ENCODE measurements at places on chromosomes 1 and 21. TPM values are rescaled to one million over a fixed set of nuclear protein-coding genes. Genes with fewer than 3 reads are reported as not detected.

The PRDM16 gene
- 0.66 TPM for total RNA-seq

- H3K4me3 ChIP-seq: no peak overlapping the region
- H3K36me3 ChIP-seq: peaks cover 3% of the 10 kb centered on the region
- no peak overlapping the region for H3K27ac ChIP-seq
- H3K4me1 ChIP-seq: no peaks in the 10 kb centered on the region
Measured at GRCh38 chr1:204431310-204432184, 19.9 kb upstream of the PPP1R15B start.

DNA sequence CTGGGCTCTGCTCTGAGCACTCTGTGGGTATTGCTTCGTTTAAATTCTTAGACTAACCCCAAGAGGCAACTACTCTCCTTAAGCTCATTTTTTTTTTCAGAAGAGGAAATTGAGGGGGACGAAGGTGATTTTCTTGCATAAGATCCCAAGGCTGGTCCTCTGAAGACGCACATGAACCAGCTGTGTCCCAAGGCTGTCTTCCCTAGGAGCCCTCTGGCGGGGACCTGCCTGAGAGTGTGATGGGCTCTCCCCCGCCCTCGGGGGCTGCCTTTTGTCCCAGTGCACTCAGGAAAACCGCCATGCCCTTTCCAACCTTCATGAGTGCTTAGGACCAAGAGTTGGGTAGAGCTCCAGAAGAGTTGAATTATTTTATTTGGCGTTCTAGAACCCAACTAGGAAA is 21.7 kb downstream of the UMODL1 start:
- no peak overlapping the region for H3K4me3 ChIP-seq
- peaks cover 7% of the 10 kb centered on the region for H3K4me1 ChIP-seq
- H3K27ac ChIP-seq: no peak overlapping the region
- H3K27me3 ChIP-seq: no peaks in the 10 kb centered on the region
- H3K36me3 ChIP-seq: no peaks in the 10 kb centered on the region

The EPHA8 gene
- total RNA-seq: 5.0 TPM

DNA sequence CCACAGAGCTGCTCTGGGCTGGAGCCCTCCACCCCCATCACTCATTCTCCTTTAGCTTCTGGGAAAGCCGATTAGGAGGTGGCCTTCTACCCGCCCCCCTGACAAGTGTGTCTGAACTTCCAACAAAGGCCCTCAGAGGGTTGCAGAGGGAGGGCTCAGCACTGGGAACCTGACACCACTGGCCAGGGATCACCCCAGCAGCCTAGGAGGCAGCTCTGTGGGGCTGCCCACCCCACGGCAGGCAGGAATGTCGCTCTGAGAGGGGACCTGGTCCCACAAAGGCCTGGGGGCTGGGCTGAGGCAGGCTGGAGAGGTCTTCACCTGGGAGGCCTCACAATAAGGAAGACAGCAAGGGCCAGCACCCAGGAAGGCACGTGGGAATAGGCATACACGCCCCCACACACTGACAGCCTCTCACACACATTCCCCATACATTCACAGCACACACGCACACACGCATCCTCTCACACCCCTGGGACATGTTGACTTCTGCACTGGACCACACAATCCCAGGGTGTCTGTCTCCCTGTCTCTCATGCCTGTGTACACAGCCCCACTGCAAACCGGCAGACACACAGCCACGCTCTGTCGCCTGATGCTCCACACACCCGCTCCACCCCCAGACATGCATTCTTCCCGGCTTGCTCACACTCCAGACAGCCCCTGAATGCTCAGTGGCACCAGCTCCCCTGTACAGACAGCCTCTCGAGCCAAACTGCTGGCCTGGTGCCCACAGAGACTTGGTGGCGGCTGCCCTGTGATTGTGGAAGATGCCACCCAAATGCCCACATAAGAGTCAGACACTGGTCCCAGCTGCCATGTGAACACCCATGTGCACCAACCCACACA is 30.7 kb downstream of the DMBX1 start:
- H3K27me3 ChIP-seq: peaks cover 85% of the 10 kb centered on the region
- H3K4me3 ChIP-seq: no peak overlapping the region
- peaks cover 52% of the 10 kb centered on the region for H3K4me1 ChIP-seq
- DNase-seq: peak; percentile 64

The AMY1A gene
- not detected for total RNA-seq

The ERO1B gene
- 3.6 TPM for total RNA-seq

The SPRR2F gene
- not detected for total RNA-seq

The TPTE gene
- total RNA-seq: not detected

DNA sequence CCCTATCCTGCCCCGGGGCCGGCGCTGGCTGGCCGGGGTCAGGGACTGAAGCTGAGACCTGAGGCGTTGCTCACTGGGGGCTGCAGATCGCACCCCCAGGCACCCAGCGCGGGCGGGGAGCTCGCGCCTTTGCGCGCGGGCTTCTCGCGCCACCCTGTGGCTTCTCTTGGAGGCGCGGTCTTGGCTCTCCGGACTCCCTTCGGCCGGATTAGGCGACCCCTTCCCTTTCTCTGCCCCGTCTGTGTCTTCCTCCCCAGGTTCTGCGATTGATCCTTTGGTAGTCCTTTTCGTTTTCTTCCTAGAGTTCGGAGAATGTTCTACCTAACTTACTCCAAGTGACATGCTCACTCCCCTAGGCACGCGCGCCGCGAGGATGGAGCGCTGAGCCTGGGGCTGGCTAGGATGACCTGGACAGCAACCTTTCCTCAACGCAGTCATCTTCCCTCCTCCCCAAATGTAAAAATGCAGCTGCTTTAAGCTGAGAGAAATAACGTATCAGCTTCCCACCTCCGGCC is 495 bp upstream of the NTRK1 start:
- H3K27me3 ChIP-seq: peaks cover 99% of the 10 kb centered on the region
- peak; percentile 80 for DNase-seq
- H3K4me1 ChIP-seq: peaks cover 12% of the 10 kb centered on the region
- H3K36me3 ChIP-seq: no peaks in the 10 kb centered on the region

The XKR8 gene
- total RNA-seq: 9.6 TPM

The TYW3 gene
- total RNA-seq: 29.6 TPM

The NIBAN1 gene
- 11.1 TPM for total RNA-seq

GRCh38 chr1:25123551-25123950 is 108.8 kb downstream of the SYF2 start:
- H3K4me1 ChIP-seq: no peaks in the 10 kb centered on the region
- no peak for DNase-seq

DNA sequence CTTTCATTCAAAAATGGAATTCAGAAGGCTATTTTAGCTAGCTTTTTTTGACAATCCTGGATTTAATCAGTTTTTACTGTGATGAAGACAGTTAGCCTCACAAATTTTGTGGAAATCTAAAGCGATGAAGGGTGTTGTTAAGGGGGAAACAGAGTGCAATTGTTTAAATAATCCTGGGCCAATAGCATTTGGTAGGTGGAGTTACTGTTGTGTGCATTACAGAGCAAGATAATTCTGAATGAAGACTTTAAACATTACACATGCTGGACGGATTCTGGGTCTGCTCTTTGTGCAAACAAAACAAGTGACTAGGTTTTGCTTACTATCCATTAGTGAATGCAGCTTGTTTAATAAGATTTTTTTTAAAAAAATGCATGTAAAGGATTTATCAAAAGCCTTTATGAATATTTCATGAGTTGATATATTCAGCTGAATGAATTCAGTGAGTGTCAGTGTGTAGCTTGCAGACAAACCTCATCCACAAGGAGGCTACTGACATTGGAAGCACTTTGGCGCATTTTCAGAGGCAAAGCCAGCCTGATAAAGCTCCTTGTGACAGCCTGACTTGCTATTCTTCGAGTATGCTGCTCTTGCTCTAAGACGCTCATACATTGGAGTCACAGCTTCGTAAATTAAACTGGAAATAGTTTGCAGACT is 199.6 kb downstream of the PDE4B start:
- H3K27ac ChIP-seq: no peak overlapping the region
- DNase-seq: peak; percentile 29
- H3K27me3 ChIP-seq: no peaks in the 10 kb centered on the region

DNA sequence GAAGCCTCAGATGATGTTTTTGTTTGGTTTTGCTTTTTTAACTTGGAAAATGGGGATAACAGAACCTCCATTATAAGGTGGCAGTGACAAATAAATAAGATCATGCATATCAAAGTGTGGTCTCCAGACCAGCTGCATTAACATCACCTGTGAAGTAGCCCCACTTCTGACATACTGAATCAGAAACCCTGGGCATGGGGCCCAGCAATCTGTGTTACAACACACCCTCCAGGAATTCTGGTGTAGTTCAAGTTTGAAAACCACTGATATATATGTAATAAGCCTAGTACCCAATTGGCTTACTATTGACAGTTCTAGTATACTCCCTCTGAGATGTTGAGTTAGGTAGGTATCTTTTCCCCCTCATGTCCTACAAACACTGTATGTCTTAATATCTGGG is 24.1 kb upstream of the RNF19B start:
- H3K27me3 ChIP-seq: no peaks in the 10 kb centered on the region
- peaks cover 17% of the 10 kb centered on the region for H3K4me1 ChIP-seq
- DNase-seq: no peak
- H3K27ac ChIP-seq: no peak overlapping the region

The TRIM58 gene
- total RNA-seq: 3.4 TPM

The CLEC20A gene
- not detected for total RNA-seq

- no peak for DNase-seq
- no peaks in the 10 kb centered on the region for H3K27me3 ChIP-seq
- no peak overlapping the region for H3K27ac ChIP-seq
- no peak overlapping the region for H3K4me3 ChIP-seq
- H3K36me3 ChIP-seq: 0 out of 2 replicates have a peak, but pooled peaks cover 4% of the 10 kb centered on the region
- H3K4me1 ChIP-seq: peaks cover 7% of the 10 kb centered on the region
Measured at GRCh38 chr1:154575951-154576566, 8.5 kb downstream of the CHRNB2 start.

- H3K4me3 ChIP-seq: no peak overlapping the region
- no peaks in the 10 kb centered on the region for H3K27me3 ChIP-seq
- H3K36me3 ChIP-seq: no peaks in the 10 kb centered on the region
- peaks cover 15% of the 10 kb centered on the region for H3K4me1 ChIP-seq
- DNase-seq: no peak
Measured at GRCh38 chr1:97200595-97200994, 479.0 kb downstream of the PTBP2 start.

DNA sequence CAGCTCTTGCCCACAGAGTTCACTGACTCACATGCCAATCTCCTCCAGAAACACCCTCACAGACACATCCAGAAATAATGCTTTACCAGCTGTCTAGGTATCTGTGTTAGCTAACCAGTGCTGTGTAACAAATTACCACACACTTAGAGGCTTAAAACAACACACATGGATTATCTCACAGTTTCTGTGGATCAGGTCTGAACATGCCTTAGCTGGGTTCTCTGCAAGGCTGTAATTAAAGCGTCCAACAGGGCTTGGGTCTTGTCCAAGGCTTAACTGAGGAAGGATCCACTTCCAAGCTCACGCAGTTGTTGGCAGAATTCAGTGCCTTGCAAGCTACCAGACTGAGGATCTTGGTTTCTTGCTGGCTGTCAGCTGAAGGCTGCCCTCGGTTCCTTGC is 92.5 kb upstream of the RGS4 start:
- H3K4me1 ChIP-seq: peaks cover 11% of the 10 kb centered on the region
- no peaks in the 10 kb centered on the region for H3K36me3 ChIP-seq
- no peaks in the 10 kb centered on the region for H3K27me3 ChIP-seq
- no peak overlapping the region for H3K27ac ChIP-seq

The PALMD gene
- total RNA-seq: not detected

The RHCE gene
- 0.17 TPM for total RNA-seq

GRCh38 chr21:45590246-45590725 is 48.0 kb upstream of the SLC19A1 start:
- H3K27ac ChIP-seq: no peak overlapping the region
- peaks cover 28% of the 10 kb centered on the region for H3K27me3 ChIP-seq
- H3K36me3 ChIP-seq: no peaks in the 10 kb centered on the region
- peak; percentile 83 for DNase-seq
- peak overlapping the region; percentile 64 for H3K4me3 ChIP-seq

DNA sequence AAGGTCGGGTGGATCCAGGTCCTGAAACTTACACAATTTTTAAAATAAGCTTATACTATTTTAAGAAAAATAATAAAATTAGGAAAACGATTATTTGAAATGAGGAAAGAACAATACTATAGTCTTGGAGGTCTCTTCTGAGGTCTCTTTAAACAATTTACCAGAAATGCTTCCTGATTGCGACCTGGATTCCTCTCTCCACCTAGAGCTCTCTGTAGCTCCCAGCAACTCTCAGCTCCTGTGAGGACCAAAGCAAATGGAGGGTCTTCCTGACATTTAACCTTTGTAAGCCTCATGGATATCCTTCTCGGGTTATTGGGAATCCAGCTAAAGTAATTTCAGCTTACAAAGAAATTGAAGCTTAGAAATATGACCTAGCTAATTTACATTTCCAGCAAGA is 886 bp downstream of the BTBD8 start:
- H3K4me1 ChIP-seq: no peaks in the 10 kb centered on the region
- peaks cover 5% of the 10 kb centered on the region for H3K36me3 ChIP-seq
- peak; percentile 14 for DNase-seq
- H3K27me3 ChIP-seq: no peaks in the 10 kb centered on the region
- H3K4me3 ChIP-seq: peak overlapping the region; percentile 63
- H3K27ac ChIP-seq: peak overlapping the region; percentile 97

- DNase-seq: no peak
- H3K27me3 ChIP-seq: no peaks in the 10 kb centered on the region
- no peaks in the 10 kb centered on the region for H3K4me1 ChIP-seq
- no peak overlapping the region for H3K27ac ChIP-seq
- no peaks in the 10 kb centered on the region for H3K36me3 ChIP-seq
Measured at GRCh38 chr1:17725084-17725719, 29.9 kb upstream of the ACTL8 start.

DNA sequence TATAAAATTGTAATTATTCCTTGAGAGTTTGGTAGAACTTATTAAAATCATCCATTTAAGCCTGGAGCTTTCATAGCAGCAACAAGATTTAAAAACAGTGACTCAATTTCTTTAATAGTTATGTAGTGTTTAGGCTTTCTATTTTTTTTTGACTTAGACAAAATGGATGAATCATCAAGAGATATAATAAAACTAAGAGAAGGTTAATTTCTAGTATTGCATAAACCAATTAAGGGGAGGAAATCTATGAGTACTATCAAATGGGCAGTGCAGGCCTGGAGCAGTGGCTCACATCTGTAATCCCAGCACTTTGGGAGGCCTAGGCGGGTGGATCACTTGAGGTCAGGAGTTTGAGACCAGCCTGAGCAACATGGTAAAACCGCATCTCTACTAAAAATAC is 416.3 kb upstream of the USP24 start:
- no peak overlapping the region for H3K4me3 ChIP-seq
- H3K27me3 ChIP-seq: no peaks in the 10 kb centered on the region
- 0 out of 2 replicates have a peak, but pooled peaks cover 2% of the 10 kb centered on the region for H3K4me1 ChIP-seq
- H3K36me3 ChIP-seq: no peaks in the 10 kb centered on the region
- no peak overlapping the region for H3K27ac ChIP-seq

- H3K4me1 ChIP-seq: peaks cover 40% of the 10 kb centered on the region
- no peaks in the 10 kb centered on the region for H3K27me3 ChIP-seq
- peak overlapping the region; percentile 63 for H3K4me3 ChIP-seq
- peak overlapping the region; percentile 94 for H3K27ac ChIP-seq
- peak; percentile 90 for DNase-seq
- peaks cover 4% of the 10 kb centered on the region for H3K36me3 ChIP-seq
Measured at GRCh38 chr1:174874331-174875053, 125.3 kb upstream of the CACYBP start.

DNA sequence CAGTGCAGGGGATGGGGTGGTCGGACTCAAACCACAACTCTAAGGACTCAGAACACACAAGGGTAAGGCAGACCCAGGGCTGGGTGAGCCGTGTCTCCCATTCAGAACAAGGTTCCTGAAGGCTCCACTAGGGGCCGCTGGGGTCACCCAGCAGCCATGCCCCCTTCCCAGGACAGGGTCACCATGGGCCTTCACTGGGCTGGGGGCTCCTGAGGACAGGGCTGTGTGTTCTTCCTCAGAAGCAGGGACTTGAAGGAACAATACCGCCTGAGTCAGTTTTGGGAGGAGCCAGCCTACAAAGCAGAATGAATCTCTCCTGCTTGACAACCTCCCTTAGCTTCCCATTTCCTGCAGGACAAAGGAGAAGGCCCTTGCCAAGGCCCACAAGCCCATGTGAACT is 15.4 kb downstream of the RIMS3 start:
- no peak overlapping the region for H3K27ac ChIP-seq
- DNase-seq: peak; percentile 79
- H3K27me3 ChIP-seq: no peaks in the 10 kb centered on the region
- no peak overlapping the region for H3K4me3 ChIP-seq
- H3K36me3 ChIP-seq: no peaks in the 10 kb centered on the region
- H3K4me1 ChIP-seq: peaks cover 19% of the 10 kb centered on the region
